Calu3 (cell line): ENCODE measurements at places on chromosomes 12 and 14. TPM values are rescaled to one million over a fixed set of nuclear protein-coding genes. Genes with fewer than 3 reads are reported as not detected.

The MIA2 gene
- 49.1 and 52.8 TPM in 2 replicates for total RNA-seq

The SOCS2 gene
- total RNA-seq: 4.2 and 4.6 TPM in 2 replicates

The SPTB gene
- total RNA-seq: 0.05 TPM in 1 of 2 replicates, not detected in the other

The TPPP2 gene
- not detected in 2 replicates for total RNA-seq

The RPGRIP1 gene
- total RNA-seq: not detected in 2 replicates

DNA sequence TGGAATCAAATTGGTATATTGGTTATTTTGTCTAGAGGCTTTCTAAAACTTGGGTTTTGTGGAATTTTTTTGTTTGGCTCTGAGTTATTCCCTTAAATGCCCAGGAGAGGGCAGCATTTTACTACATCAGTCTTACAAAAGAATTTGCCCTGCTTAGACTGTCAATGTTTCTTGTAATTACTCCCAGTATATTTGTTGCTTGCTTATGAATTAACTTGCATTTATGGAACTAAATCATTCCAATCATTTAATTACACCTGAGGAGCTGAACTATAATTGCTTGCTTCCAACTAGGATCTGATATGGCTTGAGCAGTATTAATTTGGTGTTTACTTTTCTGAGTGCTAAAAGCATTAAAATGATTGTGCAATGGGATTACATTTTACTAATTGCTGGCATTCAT, 48.7 kb downstream of the MIPOL1 start:
- DNase-seq: no peak
- no peaks in the 10 kb centered on the region for H3K27me3 ChIP-seq
- H3K4me3 ChIP-seq: no peak overlapping the region
- no peaks in the 10 kb centered on the region for H3K36me3 ChIP-seq

DNA sequence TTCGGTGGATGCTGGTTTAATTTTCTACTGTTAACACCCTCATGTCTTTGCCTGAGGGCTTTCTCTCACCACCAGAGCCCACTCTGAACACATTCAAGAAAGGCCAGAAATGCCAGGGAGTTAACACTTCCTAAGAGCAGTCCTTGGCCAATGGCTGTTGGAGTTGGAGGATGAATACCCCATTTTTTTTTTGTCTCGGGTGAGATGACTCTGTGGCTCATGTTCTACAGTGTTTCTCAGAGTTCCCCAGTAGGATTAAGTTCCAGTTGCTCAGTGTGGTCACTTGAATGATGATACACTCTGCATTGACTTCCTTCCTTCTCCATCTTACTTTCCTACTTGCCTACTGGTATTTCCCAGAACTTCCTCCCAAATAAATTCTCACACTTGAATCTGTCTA, 65.8 kb downstream of the FOS start:
- no peak overlapping the region for H3K4me3 ChIP-seq
- DNase-seq: no peak
- no peak overlapping the region for H3K27ac ChIP-seq

GRCh38 chr14:89425931-89426330, 8.9 kb upstream of the FOXN3 start:
- H3K4me3 ChIP-seq: no peak overlapping the region
- peaks cover 20% of the 10 kb centered on the region for H3K4me1 ChIP-seq
- DNase-seq: no peak
- no peaks in the 10 kb centered on the region for H3K27me3 ChIP-seq

GRCh38 chr12:3644104-3644503, 108.8 kb downstream of the CRACR2A start:
- H3K36me3 ChIP-seq: no peaks in the 10 kb centered on the region
- DNase-seq: no peak
- H3K27me3 ChIP-seq: peaks cover 27% of the 10 kb centered on the region
- H3K4me1 ChIP-seq: no peaks in the 10 kb centered on the region
- H3K27ac ChIP-seq: no peak overlapping the region
- H3K4me3 ChIP-seq: no peak overlapping the region

GRCh38 chr12:77847680-77848431, 17.2 kb downstream of the NAV3 start:
- H3K4me1 ChIP-seq: peaks cover 37% of the 10 kb centered on the region
- H3K36me3 ChIP-seq: no peaks in the 10 kb centered on the region
- peak overlapping the region; percentile 92 for H3K27ac ChIP-seq
- no peaks in the 10 kb centered on the region for H3K27me3 ChIP-seq
- no peak overlapping the region for H3K4me3 ChIP-seq
- no peak for DNase-seq

GRCh38 chr12:96516472-96517430, 27.4 kb downstream of the CFAP54 start:
- no peak overlapping the region for H3K27ac ChIP-seq
- peak; percentile 75 for DNase-seq
- no peaks in the 10 kb centered on the region for H3K36me3 ChIP-seq

DNA sequence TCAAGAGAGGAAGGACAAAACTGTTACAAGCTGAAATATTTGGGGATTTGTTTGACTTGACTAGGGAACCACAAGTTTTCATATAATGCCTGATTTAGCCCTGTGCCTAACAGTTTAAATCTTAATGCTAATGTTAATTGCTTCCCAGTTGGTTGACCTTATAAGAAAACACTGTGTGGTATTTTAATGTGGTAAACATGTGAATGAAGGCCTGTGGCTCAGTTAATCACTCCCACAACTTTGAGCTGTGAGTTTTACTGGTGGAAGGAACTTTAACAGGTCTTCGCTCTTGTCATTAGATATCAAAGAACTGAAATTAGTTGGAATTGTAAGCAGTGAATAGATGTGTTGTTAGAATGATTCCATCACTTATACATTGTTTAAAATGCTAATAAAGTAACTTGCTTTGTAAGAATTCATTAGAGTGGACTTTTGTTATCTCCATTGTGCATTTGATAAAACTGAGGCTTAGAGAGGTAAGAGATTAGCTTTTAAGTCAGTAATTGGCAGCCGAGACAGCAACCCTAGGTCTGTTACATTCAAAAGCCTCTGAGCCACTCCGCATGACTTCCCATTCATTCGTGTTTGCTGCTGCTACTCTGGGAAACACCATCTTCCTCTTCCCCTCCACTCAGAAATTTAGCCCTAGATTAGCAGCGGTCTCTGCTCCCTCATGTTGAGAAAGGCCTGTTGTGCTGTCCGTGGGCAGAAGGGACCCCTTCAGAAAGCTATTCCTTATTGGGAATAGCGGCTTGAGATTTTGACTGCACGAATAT, 1.0 kb upstream of the TBK1 start:
- H3K4me1 ChIP-seq: peaks cover 31% of the 10 kb centered on the region
- DNase-seq: no peak
- H3K4me3 ChIP-seq: peak overlapping the region; percentile 93
- peaks cover 73% of the 10 kb centered on the region for H3K36me3 ChIP-seq

DNA sequence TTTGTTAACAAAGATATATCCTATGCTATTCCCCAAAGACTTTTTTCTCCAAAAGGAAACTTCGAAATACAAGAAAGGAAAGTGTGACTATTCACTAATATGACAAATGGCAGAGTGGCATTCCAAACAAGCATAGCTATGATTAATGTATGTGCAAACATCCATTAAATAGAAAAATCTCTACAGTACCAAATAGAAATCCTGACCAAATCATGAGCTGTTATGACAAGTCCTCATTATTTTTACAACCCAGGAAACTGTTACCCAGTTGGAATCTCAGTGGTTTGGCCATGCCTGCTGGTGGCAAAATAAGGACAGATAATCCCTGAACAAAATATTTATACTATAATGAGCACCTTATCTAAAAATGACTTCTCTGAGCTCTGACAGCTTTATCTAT, 202.1 kb downstream of the SEC23A start:
- H3K27me3 ChIP-seq: no peaks in the 10 kb centered on the region
- no peak overlapping the region for H3K27ac ChIP-seq
- H3K36me3 ChIP-seq: no peaks in the 10 kb centered on the region
- no peak overlapping the region for H3K4me3 ChIP-seq

GRCh38 chr14:61264651-61265050, 16.5 kb downstream of the TMEM30B start:
- no peak overlapping the region for H3K4me3 ChIP-seq
- peaks cover 7% of the 10 kb centered on the region for H3K4me1 ChIP-seq
- H3K27me3 ChIP-seq: peaks cover 13% of the 10 kb centered on the region
- DNase-seq: no peak
- no peak overlapping the region for H3K27ac ChIP-seq

GRCh38 chr12:53754633-53755264, 3.0 kb upstream of the CISTR start:
- H3K36me3 ChIP-seq: no peaks in the 10 kb centered on the region
- H3K27ac ChIP-seq: no peak overlapping the region
- DNase-seq: no peak
- no peak overlapping the region for H3K4me3 ChIP-seq

- no peak for DNase-seq
- H3K4me1 ChIP-seq: no peaks in the 10 kb centered on the region
- no peak overlapping the region for H3K4me3 ChIP-seq
- no peak overlapping the region for H3K27ac ChIP-seq
These were observed 205.4 kb downstream of the CALM1 start for GRCh38 chr14:90602088-90602687.

DNA sequence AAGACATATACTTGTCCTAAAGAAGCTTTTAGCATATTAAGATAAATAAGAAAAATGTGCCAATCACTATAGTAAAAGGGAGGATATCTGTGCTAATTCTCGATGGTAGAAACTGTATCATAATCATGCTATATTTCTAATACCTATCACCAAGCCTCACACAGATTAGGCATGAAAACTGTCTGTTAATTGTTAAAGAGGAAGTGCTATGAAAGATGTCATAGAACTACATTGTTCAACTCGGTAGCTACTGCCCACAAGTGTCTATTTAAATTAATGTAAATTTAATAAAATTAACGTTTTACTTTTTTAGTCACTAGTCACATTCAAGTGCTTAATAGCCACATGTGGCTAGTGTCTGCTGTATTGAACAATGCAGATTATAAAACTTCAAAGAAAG, 77.5 kb upstream of the KICS2 start:
- no peak for DNase-seq
- H3K4me3 ChIP-seq: no peak overlapping the region
- H3K4me1 ChIP-seq: no peaks in the 10 kb centered on the region
- no peak overlapping the region for H3K27ac ChIP-seq

- no peak overlapping the region for H3K27ac ChIP-seq
- no peaks in the 10 kb centered on the region for H3K27me3 ChIP-seq
- no peak for DNase-seq
- no peak overlapping the region for H3K4me3 ChIP-seq
- H3K4me1 ChIP-seq: no peaks in the 10 kb centered on the region
These were observed 30.2 kb downstream of the BBS10 start for GRCh38 chr12:76317976-76318375.

DNA sequence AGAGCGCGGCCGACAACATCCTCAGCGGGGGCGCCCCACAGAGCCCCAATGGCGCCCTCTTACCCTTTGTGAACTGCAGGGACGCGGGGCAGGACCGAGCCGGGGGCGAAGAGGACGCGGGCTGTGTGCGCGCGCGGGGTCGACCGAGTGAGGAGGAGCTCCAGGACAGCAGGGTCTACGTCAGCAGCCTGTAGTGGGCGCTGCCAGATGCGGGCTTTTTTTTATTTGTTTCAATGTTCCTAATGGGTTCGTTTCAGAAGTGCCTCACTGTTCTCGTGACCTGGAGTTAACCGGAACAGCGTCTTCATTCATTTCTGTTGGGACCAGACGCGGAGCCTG, 103.8 kb upstream of the FKBP4 start:
- H3K27me3 ChIP-seq: peaks cover 85% of the 10 kb centered on the region
- H3K4me1 ChIP-seq: no peaks in the 10 kb centered on the region
- H3K36me3 ChIP-seq: no peaks in the 10 kb centered on the region
- no peak for DNase-seq
- H3K4me3 ChIP-seq: no peak overlapping the region

- H3K27ac ChIP-seq: no peak overlapping the region
- H3K4me3 ChIP-seq: no peak overlapping the region
- H3K4me1 ChIP-seq: no peaks in the 10 kb centered on the region
- no peaks in the 10 kb centered on the region for H3K36me3 ChIP-seq
- peaks cover 21% of the 10 kb centered on the region for H3K27me3 ChIP-seq
These were observed 100.6 kb downstream of the DACT1 start for GRCh38 chr14:58738189-58738836.

DNA sequence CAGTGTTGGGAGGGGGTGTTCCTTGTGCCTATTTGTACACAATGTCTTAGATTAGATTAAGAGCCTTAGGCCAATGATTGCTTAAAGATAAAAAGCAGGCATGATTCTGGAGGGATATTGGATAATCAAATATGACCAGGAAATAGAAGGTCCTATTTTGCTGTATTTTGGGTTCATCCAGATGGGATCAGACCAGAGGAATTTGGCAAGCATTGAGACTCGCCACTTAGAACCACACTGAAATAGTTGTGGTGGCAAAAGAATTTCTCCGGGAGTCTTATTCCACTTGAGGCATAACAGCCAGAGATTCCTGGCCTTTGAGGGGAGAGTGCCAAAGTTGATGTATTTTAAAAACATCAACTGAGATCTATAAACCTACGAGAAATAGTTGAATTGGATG, 327.2 kb downstream of the RAD51B start:
- H3K27ac ChIP-seq: peak overlapping the region; percentile 93
- no peaks in the 10 kb centered on the region for H3K27me3 ChIP-seq
- no peak overlapping the region for H3K4me3 ChIP-seq
- DNase-seq: peak; percentile 35
- peaks cover 59% of the 10 kb centered on the region for H3K4me1 ChIP-seq

- peaks cover 7% of the 10 kb centered on the region for H3K4me1 ChIP-seq
- no peak overlapping the region for H3K4me3 ChIP-seq
- DNase-seq: peak; percentile 88
- H3K27me3 ChIP-seq: no peaks in the 10 kb centered on the region
- H3K36me3 ChIP-seq: no peaks in the 10 kb centered on the region
These were observed 2.1 kb downstream of the LUM start for GRCh38 chr12:91109148-91109564.

GRCh38 chr14:20522332-20522731, 17.0 kb downstream of the RNASE10 start:
- DNase-seq: no peak
- peaks cover 16% of the 10 kb centered on the region for H3K27me3 ChIP-seq
- H3K4me3 ChIP-seq: no peak overlapping the region
- no peak overlapping the region for H3K27ac ChIP-seq

DNA sequence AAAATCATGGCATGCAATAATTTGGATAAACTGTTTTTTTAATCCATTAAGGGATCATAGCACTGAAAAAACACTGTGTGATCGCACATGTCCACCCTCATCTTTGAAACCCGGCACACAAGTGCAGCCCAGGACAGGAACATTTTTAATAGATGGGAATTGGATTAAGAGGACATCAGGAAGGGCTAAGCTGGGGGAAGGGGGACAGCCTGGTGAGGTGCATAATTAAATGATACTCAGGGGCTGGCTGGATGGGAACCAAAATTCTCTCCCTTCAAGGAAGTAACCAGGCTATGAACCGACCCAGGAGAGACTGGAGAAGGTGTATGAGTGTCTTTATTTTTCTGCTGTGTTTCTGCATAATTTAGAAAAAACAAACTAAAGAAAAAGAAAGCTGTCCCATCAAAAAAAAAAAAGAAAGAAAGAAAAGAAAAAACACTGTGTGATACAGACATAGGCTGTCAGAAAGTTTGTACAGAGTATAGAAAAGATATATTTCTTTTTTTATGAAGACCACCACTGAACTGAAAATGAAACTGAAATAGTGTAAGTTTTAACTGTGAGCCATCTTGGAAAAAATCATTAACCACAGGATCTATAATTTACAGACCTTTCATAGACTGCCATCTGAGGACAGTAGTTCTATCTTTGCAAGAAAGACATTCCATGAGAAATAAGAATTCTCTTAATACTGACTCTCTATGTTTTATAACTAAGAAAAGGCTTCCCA, 75.1 kb upstream of the SLC38A4 start:
- no peaks in the 10 kb centered on the region for H3K36me3 ChIP-seq
- H3K27ac ChIP-seq: no peak overlapping the region
- H3K4me1 ChIP-seq: no peaks in the 10 kb centered on the region
- no peaks in the 10 kb centered on the region for H3K27me3 ChIP-seq
